Activated T-helper 2 cell treated with anti-CD3 and anti-CD28 coated beads, Interferon-gamma antibody, Interleukin-2, Interleukin-4, amounts not matched to agents 10 μg/mL and 5 μg/mL and 100 μg/mL, durations not matched to agents 14 hours and 24 hours and 36 hours (primary cell): ENCODE measurements at places on chromosomes 6 and 20. TPM values are rescaled to one million over a fixed set of nuclear protein-coding genes. Genes with fewer than 3 reads are reported as not detected.

- H3K4me1 ChIP-seq = no peaks in the 10 kb centered on the region
- H3K4me3 ChIP-seq = no peak overlapping the region
- no peak for DNase-seq
- no peak overlapping the region for H3K27ac ChIP-seq
- H3K36me3 ChIP-seq = no peaks in the 10 kb centered on the region
- H3K27me3 ChIP-seq = peaks cover 13% of the 10 kb centered on the region
Observed at GRCh38 chr6:109901976-109902375, 76.1 kb upstream of the GPR6 start.

GRCh38 chr20:9235518-9235917 is 166.6 kb downstream of the PLCB4 start:
- H3K27ac ChIP-seq = no peak overlapping the region
- H3K27me3 ChIP-seq = no peaks in the 10 kb centered on the region
- H3K36me3 ChIP-seq = no peaks in the 10 kb centered on the region

DNA sequence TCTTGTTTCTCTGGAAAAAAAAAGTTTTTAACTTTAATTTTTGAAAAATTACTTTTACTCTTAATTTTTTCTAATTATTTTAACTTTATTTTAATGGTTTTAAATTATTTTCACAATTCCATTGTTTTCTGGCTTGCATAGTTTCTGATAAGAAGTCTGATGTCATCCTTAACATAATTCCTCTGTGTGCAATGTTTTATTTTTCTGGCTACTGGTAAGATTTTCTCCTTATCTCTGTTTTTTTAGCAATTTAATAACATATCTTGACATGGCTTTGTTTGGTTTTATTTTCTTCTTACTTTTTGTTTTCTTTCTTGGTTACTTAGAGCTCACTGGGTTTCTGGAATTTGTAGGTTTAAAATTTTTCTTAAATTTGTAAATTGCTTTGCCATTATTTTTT is 114.8 kb downstream of the TBXT start:
- H3K27ac ChIP-seq = no peak overlapping the region
- H3K4me3 ChIP-seq = no peak overlapping the region
- H3K4me1 ChIP-seq = no peaks in the 10 kb centered on the region
- no peaks in the 10 kb centered on the region for H3K27me3 ChIP-seq
- DNase-seq = no peak
- no peaks in the 10 kb centered on the region for H3K36me3 ChIP-seq

- no peak overlapping the region for H3K4me3 ChIP-seq
- H3K27ac ChIP-seq = no peak overlapping the region
- no peak for DNase-seq
- no peaks in the 10 kb centered on the region for H3K27me3 ChIP-seq
Observed at GRCh38 chr6:20770773-20771172, 236.5 kb downstream of the CDKAL1 start.

DNA sequence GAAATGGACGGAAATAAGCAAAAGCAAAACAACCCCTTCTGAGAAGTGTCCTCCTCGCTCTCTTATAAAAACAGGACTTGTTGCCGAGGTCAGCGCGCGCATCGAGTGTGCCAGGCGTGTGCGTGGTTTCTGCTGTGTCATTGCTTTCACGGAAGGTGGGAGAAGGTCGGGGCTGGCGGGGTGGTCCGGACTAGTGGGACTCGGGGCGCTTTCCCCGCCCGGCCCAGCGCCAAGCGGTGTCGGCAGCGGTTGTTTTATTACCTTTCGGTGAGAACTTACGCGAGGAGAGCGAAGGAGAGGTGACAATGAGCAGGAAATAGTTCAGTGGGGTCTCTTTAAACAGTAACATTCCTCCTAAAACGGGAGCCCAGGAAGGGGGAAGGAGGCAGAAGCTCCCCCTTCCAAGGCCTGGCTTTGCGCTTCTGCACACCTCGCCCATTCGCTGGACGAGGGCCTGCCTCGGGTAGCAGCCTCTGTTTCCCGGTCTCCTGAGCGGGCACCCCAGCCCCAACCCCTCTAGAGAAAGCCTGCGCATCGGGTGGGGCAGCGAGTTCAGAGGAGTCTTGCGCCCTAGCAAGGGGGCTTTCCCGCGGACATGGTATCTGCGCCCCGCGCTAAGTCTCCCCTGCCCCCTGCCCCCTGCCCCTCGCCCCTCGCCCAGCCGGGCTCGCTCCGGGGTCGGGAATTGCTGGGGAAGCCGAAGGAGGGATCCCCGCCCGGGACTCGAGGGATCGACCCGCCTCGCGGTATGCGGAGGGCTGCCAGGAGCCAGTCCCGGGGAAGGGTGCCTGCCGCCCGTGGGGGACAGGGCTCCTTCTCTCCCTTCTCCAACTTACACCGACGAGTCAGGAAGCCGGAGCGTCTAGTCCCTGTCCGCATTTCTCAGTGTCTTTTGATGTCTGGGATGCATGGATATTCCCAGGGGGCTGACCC is 1.2 kb upstream of the TBXT start:
- DNase-seq = no peak
- peak overlapping the region; percentile 38 for H3K4me3 ChIP-seq
- H3K36me3 ChIP-seq = peaks cover 3% of the 10 kb centered on the region
- peaks cover 52% of the 10 kb centered on the region for H3K27me3 ChIP-seq
- peaks cover 5% of the 10 kb centered on the region for H3K4me1 ChIP-seq
- no peak overlapping the region for H3K27ac ChIP-seq

DNA sequence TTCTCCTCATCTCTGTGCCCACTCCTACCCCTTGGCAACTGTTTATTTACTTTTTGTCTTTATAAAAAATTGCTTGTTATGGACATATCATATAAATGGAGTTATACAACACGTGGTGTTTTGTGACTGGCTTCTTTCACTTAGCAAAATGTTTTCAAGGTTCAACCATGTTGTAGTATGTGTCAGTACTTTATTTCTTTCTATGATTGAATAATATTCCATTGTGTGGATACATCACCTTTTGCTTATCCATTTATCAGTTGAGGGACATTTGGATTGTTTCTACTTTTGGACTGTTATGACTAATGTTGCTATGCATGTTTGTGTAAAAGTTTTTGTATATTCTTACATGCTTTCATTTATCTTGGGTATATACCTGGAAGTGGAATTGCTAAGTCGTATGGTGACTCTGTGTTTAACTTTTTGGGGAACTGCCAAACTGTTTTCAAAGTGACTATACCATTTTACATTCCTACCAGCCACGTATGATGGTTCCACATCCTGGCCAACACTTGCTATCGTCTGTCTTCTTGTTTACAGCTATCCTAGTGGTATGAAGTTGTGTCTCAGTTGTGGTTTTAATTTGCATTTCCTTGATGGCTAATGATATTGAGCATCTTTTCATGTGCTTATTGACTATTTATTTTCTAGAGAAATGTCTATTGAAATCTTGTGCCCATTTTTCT is 84.4 kb downstream of the SLX4IP start:
- H3K27me3 ChIP-seq = no peaks in the 10 kb centered on the region
- DNase-seq = no peak
- H3K4me3 ChIP-seq = no peak overlapping the region
- H3K36me3 ChIP-seq = peaks cover 7% of the 10 kb centered on the region

- H3K4me1 ChIP-seq = peaks cover 19% of the 10 kb centered on the region
- H3K27me3 ChIP-seq = peaks cover 33% of the 10 kb centered on the region
- no peak overlapping the region for H3K4me3 ChIP-seq
Observed at GRCh38 chr6:16241321-16241689, 2.9 kb downstream of the GMPR start.

The NNAT gene
- total RNA-seq = not detected in 2 replicates

The CUTA gene
- total RNA-seq = 143 and 146 TPM in 2 replicates

The TUBB gene
- total RNA-seq = 1,115 and 1,128 TPM in 2 replicates

The CALHM6 gene
- 8.6 and 9.7 TPM in 2 replicates for total RNA-seq

The GTSF1L gene
- 0.48 TPM in 1 of 2 replicates, not detected in the other for total RNA-seq
